ENCODE measurements at places on chromosomes 7 and 10. TPM values are rescaled to one million over a fixed set of nuclear protein-coding genes. Genes with fewer than 3 reads are reported as not detected.

Gene MMD2
- not detected for total RNA-seq

Gene NEUROG3
- total RNA-seq: not detected

Gene NDUFA5
- total RNA-seq: 118 TPM

Gene TRPV5
- not detected for total RNA-seq

Gene C7orf57
- not detected for total RNA-seq
